NCI-H2081 treated with DMSO at 0.1 percent for 48 hours (cell line): ENCODE measurements at places on chromosomes 11 and 22.

- no peak for DNase-seq
Observed at GRCh38 chr22:30486661-30487115, 14.9 kb upstream of the SEC14L3 start.

GRCh38 chr11:92050305-92050704 lies 174.3 kb upstream of the FAT3 start:
- no peak for DNase-seq

- no peak for DNase-seq
Observed at GRCh38 chr22:30408388-30409102, 11.7 kb downstream of the SEC14L2 start.

DNA sequence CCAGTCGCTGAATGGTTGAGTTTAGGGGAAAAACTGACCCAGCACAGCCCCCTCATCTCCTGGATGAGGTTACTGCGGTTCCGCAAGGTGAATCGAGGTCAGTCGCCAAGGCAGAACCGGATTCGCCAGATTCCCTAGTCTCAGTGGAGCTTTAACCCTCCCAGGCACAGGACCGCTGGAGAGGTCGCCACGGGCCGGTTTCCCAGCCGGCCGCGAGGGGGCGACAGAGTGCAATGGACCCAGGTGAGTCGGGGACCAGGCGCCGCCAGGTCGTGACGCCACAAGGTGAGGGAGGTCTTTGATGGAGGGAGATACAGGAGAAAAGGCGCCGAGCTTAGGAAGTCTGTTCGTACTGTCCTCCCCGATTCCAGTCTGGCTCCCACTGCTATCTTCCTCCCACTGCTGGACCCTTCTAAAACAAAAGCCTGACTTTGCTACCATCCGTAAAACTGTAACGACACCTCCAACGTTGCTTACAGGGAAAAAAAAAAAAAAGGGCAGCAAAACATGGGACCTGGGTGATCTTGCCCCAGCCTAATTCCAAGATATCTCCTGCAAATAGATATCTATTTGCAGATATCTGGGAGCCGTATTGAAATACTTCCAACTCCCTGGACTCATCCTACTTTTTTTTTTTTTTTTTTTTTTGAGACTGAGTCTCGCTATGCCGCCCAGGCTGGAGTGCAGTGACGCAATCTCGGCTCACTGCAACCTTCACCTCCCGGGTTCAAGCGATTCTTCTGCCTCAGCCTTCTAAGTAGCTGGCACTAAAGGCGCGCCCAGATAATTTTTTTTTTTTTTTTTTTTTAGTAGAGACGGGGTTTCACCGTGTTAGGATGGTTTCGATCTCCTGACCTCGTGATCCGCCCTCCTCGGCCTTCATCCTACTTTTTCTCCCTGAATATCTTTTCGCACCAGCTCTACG lies 1.4 kb upstream of the GGA1 start:
- peak; percentile 38 for DNase-seq

DNA sequence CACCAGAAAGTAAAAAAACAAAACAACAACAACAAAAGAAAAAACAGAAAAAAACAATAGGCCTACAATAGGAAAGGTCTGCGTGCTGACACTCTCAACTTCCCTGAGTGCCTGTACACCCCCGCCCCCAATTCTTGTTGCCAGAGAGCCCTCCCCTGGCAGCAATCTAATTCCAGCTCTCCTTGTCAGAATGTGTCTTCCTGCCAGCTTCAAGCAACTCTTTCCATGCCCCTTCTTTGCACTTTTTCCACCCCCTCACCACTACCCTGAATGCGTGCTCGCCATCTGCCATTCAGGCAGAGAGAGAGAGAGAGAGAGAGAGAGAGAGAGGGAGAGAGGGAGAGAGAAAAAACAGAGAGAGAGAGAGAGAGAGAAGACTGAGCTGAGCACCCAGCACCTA lies 245.0 kb downstream of the KIRREL3 start:
- no peak for DNase-seq

GRCh38 chr22:38270091-38270992 lies 2.5 kb downstream of the TMEM184B start:
- no peak for DNase-seq

DNA sequence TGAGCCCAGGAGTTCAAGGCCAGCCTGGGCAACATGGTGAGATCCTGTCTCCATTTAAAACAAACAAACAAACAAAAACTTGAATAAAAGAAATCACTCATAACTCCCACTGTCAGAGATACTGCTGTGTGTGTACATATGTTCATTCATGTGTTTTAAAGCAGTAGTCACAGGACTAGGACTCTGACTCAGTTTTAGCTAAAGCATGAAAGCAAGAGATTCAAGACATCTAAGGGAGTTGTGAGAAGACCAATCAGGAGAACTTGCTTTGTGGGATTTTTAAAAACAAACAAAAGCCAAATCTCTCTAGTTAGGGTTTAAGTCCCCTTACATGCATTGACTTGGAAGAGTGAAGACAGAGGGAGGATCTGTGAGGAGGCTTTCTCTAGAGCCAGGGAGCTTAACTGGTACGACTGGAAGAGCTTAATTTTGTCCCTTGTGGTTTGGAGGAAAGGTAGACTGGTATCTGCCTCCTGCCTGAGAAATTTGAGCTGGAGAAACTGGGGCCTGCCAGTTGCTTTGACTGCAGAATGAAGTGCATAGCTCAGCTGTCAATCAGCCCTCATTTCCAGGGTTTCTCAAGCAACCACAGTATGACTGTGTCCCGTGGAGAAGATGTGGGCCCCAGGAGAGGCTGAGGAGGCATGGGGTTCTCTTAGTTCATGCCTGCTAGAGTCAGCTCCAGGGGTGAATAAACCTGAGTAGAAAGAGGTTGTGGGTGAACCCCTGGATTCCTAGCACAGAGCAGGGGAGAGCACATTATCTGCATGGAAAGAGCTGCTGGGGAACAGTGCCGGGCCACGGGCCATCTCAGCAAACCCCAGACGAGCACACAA lies 30.6 kb downstream of the EXPH5 start:
- DNase-seq, result no peak

- DNase-seq, result no peak
Observed at GRCh38 chr22:31088233-31088986, 7.3 kb downstream of the SMTN start.

DNA sequence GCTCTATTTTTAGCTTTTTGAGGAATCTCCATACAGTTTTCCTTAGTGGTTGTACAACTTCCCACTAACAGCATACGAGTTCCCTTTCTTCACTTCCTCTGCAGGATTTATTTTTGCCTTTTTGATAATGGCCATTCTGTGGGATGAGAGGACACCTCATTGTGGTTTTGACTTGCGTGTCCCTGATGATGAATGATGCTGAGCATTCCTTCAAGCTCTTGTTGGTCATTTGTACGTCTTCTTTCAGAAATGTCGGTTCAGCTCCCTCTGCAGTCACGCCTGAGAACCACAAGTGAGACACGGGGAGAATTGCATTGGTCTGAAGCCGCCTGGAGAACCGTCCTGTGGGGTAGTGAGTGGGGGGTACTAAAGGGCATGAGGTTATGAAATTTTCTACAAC lies 2.0 kb upstream of the KRTAP5-10 start:
- no peak for DNase-seq

DNA sequence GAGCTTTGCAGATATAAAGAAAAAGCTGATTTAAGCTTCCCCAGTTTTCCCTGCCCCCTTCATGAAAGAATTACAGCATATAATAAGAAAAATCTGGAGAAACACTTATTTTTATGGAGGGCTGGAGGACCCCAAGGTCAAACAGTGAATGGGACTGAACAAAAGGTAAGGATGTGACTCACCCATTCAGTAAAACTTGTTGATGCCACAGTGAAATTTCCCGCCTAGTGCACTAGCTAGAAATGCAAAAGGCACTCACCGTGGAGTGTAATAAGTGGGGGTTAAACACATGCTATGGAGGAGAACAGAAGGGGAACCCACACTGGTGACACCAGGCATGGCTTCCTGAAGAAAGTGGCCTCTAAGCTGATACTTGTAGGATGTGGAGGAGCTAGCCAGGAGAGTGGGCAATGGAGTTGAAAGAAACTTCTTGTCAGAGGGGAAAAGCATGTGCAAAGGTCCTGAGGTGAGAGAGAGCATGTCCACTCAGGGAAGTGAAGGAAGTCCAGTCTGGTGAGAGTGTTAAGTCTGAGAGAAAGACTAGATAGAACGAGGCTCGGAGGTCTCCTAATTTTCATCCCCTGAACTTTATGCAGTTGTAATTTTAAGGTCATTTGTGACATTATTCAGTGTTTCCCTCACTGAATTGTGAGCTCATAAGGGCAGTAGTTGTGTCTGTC lies 77.1 kb downstream of the MIAT start:
- no peak for DNase-seq

DNA sequence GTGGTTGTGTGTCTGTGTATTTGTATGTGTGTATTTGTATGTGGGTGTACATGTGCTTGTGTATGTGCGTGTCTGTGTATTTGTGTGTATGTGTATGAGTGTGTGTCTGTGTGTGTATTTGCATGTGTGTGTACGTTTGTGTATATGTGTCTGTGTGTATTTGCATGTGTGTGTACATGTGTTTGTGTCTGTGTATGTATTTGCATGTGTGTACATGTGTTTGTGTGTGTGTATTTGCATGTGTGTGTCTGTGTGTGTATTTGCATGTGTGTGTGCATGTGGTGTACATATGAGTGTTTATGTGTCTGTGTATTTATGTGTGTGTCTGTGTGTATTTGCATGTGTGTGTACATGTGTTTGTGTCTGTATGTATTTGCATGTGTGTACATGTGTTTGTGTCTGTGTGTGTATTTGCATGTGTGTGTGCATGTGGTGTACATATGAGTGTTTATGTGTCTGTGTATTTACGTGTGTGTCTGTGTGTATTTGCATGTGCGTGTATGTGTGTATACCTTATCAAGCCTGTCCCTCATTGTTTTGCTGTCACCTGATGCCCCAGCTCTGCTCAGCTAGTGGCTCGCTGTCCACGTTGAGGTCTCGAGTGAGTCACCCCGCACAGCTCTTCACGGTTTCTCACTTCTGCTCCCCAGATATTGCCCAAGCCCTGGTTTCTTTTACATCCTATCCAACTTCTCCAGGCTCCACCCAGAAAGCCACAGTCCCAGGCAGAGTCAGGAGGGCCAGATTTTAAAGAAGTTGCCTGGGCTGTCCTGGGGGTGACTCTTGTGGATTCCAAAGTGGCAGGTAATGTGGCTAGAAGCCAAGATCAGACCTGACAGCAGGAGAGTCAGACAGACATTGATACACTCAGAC lies 15.2 kb downstream of the MB start:
- no peak for DNase-seq

DNA sequence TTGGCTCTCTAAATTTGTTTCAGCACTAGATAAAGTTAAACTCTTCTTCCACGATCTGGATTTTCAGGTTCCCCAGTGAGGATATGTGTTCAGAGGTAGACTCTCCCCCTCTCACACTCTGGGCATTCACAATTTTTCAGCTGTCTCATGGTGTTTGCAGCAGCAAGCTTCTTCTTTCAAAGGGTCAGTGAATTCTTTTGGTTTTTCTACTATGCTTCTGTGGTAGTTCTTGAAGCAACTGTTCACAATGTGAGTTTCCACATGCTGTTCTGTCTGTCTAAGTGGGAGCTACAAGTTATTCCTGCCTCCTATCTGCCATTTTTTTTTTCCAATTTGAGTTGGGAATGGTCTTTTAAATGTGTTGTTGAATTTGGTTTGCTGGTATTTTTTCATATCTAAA lies 25.4 kb downstream of the CNTF start:
- DNase-seq, result no peak

DNA sequence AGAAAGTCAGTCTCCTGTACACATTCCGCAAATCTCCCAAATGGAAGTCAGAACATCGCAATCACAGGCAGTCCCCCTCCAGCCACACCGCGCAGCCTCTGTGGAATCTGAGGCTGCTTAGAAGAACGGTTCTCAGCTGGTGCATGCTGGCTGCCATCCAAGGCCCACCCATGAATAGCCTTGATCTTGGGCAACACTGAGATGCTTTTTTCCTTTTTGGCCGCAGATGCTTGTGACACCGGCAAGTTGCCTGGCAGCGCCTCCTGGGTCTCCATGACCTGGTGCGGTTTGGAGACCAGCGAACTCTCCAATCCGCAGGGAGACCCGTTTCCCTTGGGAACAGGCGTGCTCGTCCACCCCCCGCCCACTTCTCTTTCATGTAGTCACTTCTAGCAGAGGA lies 26.3 kb upstream of the PHF21B start:
- DNase-seq, result no peak
